Hematopoietic multipotent progenitor cell (in vitro differentiated cells): ENCODE measurements at places on chromosomes 12 and 14.
A peak's percentile ranks its signal among the peaks of the same experiment; 100 is the strongest.

GRCh38 chr12:65093606-65094005 lies 27.5 kb downstream of the WIF1 start:
- no peak for DNase-seq

GRCh38 chr14:95452893-95453712 lies 63.3 kb downstream of the SYNE3 start:
- no peak for DNase-seq

DNA sequence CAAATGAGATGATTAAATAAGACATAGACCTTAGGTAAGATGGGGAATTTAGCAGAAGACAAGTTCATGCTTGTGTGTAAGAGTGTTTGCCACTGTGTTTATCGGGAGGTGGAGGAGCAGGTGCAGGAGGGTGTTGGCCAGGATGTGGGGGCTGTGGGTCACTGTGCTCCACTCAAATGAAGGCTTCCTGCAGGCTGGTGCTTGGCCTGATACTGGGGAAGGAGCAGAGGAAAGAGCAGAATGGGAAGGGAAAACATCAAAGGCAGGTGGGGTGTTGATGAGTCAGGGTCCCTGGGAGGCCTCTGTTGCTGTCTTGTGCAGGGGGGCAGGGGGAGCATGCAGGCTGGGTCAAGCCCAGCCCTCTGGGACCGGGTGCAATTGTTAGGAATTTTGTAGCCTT lies 126.5 kb downstream of the TSPAN9 start:
- DNase-seq, result no peak

DNA sequence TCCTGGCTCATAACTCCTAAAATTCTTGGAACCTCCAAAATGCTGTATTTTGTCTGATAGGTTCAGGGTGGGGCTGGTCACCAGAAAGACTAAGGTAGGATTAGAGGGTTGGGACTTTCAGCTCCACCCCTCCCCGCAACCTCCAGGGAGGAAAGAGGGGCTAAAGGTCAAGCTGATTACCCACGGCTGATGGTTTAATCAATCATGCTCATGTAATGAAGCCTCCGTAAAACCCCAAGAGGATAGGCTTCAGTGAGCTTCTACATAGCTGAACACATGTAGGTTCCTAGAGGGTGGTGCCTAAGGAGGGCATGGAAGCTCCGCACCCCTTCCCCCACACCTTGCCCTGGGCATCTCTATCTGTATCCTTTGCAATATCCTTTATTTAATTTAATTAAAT lies 60.0 kb downstream of the DGLUCY start:
- DNase-seq, result no peak

DNA sequence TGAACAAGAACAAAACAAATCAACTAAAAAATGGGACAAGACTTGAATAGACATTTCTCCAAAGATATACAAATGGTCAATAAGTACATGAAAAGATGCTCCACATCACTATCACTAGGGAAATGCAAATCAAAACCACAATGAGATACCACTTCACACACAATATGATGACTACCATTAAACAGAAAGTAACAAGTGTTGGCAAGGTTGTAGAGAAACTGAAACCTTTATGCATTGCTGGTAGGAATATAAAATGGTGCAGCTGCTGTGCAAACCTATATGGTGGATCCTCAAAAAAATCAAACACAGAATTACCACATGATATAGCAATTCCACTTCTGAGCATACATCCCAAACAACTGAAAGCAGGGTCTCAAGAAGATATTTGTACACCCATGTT lies 5.2 kb downstream of the SMAGP start:
- no peak for DNase-seq

DNA sequence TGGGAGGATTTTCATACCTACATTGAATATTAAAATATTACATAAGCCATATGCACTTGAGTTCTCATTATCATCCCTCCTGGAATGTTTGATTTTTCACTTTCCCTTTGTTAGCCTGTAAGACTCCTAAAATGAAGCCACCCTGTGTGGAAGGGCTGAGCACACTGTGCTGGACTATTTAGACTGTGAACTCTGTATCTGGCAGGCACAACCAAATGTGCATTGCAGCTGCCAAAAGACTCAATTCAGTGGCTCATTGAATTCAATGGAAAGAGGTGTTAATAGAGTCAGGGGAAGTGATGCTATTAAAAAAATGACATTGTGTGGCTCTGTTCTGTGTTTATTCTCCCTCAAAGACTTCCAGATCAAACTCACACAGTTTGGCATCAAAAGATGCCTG lies 111.1 kb downstream of the SMOC1 start:
- DNase-seq, result no peak

DNA sequence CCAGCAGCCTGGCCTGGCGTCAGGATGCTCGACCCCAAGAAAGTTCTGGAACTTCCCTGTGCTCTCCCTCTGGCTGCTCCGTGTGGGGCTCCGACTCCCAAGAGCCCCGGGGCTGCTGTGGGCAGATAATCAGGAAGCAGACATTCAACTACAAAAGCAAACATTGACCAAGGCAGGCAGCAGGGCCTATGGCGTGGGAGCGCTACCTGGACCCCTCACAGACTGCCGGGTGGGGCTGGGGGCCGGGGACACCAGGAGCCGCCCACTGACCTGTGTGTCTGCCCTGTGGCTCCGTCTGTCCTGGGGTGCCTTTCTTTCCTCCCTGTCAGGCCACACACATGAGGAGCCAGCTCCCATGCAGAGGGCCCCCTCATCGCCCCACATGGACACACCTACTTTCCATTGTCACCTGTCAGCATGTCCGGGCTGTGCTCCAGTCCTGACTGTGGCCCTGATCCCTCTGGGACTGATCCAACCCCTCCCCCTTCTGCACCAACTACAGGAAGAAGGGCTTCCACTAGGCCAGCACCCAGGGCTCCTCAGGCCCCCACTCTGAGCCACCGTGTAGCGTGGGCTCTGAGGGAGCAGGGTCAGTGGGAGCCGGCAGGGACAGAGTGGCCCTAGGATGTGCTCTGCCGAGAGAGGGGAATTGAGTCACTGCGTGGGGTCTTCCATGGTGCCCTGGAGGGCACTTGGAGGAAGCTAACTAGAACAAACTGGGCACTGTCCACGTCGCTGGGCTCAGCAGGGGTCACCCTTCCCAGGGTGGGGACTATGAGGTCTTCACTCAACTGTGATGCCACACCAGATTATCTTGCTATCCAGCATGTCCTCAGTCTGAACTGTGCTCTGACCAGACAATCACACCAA lies 215.4 kb upstream of the C14orf180 start:
- DNase-seq, result no peak

- no peak for DNase-seq
These were observed 15.2 kb upstream of the HSPA2 start for GRCh38 chr14:64525354-64525753.

DNA sequence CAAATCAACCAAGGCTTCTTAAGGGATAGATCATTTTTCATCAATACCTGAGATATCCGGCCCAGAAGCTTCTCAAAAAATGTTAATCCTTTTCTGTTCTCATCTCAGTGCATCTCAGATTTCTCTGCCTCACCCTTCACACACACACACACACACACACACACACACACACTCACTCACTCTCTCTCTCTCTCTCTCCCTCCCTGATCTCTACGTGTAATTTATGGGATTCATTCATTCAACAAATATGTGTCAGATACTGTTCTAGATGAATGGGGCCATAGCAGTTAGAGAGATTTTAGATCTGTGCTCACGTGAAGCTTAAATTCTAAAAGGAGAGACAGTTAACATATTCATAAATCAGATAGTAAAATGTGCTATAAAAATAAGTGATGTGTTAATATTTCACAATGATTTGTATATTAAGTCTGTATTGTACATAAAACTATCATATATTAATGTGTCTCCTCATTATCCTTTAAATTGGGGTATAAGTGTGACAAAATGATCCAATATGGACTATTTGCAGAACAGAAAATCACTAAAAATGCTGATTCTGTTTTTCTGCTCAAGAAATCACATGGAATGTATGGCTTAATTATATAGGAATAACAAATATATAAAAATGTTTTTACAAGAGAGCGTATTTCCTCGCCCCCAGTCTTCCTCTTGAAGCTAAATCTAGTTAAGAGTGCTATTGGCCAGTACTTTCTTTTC lies 7.3 kb upstream of the FRMD6 start:
- no peak for DNase-seq

DNA sequence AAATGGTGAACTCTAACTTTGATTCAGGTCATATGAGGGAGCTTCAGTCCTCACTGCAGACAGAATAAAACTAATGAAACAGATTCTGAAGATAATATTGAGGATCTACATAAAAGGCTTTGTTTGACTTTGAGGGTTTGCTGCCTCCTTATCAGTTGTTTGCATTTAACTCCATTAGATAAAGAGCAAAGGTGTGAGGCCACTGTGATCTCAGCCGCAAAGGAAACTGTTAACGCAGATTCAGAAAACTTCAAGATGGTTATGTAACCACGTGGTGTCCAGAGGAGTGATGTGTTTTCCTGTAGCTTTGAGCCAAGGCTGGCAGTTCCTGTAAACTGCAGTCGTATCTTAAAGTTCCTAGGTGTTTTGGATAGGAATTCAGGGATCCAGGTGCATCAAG lies 67.8 kb downstream of the METTL25 start:
- no peak for DNase-seq

GRCh38 chr12:73414926-73415325 lies 1122.7 kb upstream of the ATXN7L3B start:
- DNase-seq, result no peak

GRCh38 chr14:60964904-60965303 lies 16.0 kb downstream of the TRMT5 start:
- DNase-seq, result no peak

DNA sequence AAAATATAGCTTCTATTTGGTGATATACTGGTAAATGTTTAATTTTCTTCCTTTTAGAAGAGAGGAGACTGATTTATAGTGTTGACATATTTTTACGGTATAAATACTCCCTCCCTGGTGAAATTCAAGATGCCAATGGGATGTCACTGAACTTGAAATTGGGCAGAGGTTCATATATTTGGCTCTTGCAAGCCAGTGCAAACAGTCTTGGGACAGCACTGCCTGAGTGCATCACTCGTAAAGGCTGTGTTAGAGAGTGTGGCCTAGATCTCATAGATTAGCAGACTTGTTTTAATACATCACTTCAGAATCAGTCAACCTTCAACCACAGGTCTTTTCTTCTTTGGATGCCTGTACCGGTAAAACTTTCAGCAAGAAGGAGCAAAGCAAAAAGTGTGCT lies 681.0 kb downstream of the NRXN3 start:
- no peak for DNase-seq

DNA sequence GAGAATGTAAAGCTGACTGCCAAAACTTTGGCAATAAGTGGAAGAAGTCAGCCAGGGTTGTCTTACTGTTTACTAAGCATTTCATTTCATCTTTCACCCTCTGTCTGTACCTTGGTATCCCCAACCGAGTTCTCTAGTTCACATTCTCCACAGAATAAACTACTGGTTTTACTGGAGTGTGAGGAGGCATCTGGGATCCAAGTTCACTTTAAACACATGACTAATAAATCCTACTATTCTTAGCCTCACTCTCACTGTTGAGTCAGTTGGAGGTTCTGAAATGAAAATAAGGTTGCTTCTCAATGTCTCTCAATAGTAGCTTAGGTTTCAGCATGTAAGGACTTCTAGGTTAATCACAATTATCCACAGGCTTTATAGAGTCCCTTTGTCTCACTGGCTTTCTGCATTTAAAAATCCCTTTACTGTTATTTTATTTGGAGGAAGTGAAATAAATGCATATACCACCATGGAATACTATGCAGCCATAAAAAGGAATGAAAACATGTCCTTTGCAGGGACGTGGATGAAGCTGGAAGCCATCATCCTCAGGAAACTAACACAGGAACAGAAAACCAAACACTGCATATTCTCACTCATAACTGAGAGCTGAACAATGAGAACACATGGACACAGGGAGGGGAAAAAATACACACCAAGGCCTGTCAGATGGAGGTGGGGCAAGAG lies 95.8 kb downstream of the EPS8 start:
- no peak for DNase-seq

DNA sequence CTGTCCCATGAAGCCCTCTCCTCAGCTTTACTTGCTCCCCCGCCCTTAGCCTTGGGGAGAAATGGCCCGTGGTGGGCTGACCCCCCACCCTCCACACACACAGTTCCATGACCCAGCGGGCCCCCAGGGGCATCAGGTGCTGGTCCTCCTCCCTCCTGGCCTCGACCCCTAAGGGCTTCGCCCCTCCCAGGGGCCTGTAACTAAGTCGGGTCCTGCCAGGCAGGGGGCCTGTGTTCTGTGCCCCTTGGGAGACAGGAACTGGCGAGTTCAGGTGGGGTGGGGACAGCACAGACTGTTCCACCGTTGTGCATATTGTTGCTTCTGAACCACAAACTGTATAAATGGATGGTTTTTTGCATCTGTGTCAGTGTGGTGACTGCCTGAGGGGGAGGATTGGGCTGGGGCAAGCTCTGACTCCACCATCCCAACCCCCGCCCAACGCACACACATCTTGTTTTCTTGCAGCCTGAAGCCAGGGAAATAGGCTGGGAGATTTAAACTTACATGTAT lies 8.8 kb downstream of the TAMALIN start:
- no peak for DNase-seq

DNA sequence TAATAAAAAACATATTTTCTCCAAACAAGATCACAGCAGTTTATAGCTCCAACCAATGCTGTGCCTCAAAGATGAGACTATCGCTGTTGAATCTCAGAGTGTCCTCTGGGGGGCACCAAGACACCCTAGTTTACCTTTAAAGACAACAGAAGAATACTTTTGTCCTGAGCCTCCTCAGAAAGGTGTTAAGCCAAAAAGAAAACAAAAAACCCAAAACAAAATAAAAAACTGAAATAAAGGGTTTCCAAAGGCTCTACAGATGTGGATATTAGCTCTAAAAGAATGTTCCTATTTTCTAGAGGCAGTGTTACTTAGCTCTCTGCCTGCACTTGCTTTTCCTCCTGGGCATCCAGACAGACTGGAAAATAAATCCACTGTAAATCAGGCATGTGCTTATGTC lies 86.9 kb upstream of the TTC7B start:
- DNase-seq, result peak; percentile 77

GRCh38 chr12:55470088-55470829 lies at the start of gene OR6C70:
OR6C70 (minus strand) TSS chr12:55470138; CDS start chr12:55470138, 0 bp downstream.
- no peak for DNase-seq

DNA sequence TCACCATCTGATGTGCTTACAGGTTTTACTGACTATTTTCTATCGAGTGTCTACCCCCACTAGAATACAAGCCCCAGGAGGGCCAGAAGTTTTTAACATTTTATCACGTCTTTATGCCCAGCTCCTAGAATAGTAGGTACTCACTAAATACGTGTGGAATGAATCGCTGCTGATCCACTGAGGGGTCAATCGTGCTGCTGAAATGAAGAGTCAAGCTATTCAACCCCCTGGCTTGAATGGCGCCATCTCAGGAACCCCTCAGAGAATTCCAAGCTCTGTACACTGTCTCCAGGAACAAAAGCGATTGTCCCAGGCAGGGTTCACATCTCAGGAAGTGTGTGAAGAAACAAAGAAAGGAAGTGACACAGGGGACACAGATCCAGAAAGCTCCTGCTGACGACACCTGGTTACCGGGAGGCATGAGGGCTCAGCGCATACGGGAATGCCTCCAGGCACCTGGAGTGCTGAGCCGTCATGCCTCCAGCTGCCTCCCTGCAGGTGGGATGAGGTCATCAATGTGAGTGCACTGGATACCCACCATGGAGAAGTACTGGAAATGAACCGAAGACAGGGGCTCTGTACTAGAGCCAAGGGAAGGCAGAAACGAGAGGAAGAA lies 45.6 kb downstream of the PITPNM2 start:
- DNase-seq, result no peak
